Epithelial cell of esophagus (primary cell): ENCODE measurements at places on chromosomes 12 and 14.

DNA sequence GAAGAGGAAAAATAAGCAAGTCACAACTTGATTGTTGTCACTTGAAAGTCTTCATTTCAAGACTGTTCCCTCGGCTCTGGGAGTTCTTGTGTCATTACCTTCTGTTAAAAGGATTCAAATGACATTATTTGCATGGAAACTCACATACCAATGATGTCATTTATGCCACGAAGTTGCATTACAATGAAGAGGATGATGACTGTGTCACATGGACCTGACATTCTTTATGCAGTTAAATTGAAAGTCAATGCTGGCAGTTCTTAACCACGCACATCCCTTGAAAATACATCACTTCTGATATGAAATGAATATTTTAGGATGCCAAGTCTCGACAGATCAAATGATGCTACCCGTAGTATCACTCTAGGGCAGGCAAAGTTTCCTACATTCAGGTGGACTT lies 1069.5 kb downstream of the VRK1 start:
- no peak for DNase-seq

GRCh38 chr12:83865431-83865830 lies 1047.2 kb downstream of the SLC6A15 start:
- peak; percentile 52 for DNase-seq

DNA sequence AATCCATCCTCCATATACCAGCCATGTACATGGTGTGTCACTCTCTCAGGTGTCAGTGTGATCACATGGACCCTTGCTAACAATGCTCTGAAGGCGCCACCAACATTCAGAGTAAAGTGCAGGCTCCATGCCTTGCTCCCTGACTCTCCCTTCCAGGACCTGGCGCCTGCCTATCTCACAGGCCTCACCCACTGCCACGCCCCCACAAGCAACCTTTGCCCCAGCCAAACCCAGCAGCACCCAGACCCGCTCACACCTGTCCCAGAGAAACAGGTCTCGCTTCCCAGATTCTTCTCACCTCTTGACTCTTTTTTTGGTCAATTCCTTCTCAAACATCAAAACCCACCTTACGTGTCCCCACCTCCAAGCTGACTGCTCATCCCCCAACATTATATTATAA lies 52.3 kb downstream of the KCNK10 start:
- no peak for DNase-seq

GRCh38 chr12:69655616-69656340 lies 43.3 kb downstream of the BEST3 start:
- peak; percentile 86 for DNase-seq

DNA sequence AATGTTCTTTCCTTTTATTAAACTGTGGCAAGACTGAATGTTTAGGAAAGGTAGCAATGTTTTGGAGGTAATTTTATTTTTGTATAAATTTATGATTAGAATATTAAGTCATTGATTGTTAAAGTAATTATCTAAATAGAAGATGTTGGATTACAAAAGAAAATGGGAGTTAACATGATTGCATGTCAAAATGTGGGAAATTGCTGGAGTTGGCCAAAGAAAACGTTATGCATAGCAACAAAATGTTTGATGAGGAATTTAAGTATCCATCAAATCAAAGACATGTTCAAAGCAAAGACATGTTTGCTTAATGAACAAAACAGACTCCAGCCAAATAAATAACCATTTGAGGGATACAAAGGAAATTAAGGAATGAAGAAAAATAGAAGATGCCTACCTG lies 3.2 kb upstream of the MLH3 start:
- DNase-seq, result no peak

DNA sequence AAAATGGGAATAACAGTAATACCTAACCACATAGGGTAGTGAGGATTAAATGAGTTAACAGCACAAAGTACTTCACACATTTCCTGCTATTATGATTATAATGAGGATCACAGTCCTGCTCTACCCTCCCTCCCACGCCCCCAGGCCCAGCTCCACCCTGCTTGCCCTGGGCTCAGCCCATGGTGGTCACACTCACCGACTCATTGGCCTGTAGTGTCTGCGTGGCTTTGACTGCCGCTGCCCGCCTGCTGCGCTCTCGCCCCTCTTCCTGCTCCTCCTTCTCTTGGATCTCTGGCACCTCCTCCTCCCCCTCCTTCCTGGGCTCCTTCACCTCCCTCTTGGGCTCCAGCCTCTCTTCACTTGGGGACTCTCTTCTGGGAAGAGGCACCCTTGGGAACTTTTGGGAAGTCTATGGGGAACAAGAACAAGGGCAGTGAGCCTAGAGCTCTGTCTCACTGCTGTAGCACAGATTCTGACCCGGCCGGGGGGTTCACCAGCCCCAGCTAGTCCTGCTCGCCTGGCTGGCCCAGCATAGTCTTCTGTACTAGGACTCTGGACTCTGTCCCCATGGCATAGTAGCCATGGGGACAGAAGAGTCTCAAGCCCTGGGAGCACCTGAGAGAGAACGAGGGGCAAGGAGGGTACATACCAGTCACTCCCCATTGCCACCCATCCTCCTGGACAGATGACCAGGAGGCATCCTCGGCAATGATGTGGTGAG lies 7.1 kb upstream of the PNMA1 start:
- no peak for DNase-seq

DNA sequence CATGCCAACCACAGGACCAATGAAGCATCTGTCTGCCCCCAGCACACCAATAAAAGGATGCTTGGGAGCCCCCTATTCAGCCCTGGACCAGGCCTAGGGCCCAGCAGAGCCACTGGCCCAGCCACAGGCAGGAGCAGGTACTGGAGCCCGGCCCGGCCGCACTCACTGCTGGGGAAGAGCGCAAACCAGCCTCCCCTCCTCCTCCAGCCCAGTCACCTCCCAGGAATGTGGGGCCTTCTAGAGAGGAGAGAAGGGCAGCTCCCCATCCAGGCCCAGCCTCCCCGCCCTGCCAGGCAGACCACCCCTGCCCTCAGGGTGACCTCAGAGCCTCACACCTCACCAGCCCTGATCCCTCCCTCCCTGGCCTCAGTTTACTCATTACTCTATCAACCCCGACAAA lies 56.2 kb downstream of the CCNK start:
- DNase-seq, result peak; percentile 82

- peak; percentile 73 for DNase-seq
Measured at GRCh38 chr12:39464976-39465695, 22.2 kb upstream of the KIF21A start.
